ENCODE measurements at places on chromosomes 2 and 18.

DNA sequence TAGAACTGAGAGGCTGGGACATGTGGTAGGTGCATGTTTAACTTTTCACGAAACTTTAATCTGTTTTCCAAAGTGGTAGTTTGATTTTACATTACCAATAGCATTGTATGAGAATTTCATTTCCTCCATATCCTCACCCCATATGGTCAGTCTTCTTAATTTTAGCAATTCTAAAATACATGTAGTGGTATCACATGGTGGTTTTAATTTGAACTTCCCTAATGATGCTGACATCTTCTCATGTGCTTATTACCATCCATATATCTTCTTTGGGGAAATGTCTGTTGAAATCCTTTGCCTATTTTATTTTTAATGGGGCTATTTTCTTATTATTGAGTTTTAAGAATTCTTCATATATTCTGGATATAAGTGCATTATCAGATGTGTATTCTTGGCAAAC, 89.3 kb downstream of the BCL2L11 start:
- no peak for DNase-seq

GRCh38 chr2:203796248-203797010, 71.1 kb upstream of the CTLA4 start:
- no peak for DNase-seq

GRCh38 chr2:231069379-231070054, 12.8 kb downstream of the PSMD1 start:
- DNase-seq: no peak

DNA sequence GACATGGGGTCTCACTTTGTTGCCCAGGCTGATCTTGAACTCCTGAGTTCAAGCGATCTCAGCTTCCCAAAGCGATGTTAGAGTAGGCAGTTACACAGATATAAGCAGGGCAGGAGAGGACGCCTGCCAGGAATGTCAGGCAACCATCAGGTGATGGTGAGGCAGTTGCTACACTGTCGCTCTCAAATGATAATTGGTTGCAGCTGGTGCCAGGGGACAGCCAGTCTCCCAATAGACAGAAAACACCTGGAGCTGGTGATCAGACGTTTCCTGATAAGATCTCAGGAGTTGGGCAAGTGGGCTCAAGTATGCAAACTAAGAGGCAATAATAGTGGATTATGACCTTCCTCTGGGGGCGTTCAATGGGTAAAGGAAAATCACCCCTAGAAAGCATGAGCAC, 163.1 kb upstream of the RGPD4 start:
- DNase-seq: no peak

- no peak for DNase-seq
These were observed 536 bp downstream of the PDE1A start for GRCh38 chr2:182426082-182426917.

DNA sequence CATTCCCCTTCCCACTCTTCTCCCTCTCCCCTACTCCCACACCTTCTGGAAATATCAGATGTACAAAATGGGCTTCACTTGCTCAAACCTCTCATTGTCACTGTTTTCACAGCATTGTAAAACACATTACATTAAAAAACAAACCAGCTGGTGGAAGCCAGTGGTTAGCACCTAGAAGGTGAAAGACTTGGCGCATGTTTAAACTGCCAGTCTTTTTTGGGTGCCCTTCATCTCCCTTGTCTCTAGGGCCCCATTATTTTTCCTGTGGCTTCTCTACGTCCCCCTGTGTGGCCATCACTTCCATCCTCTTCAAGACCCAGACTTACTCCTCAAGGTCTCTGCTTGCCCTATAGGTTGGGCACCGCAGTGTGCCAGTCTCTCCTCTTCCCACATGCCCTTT, 34.9 kb downstream of the MGAT5 start:
- DNase-seq: no peak

- DNase-seq: no peak
These were observed 45.5 kb upstream of the LRRTM4 start for GRCh38 chr2:77567723-77568122.

DNA sequence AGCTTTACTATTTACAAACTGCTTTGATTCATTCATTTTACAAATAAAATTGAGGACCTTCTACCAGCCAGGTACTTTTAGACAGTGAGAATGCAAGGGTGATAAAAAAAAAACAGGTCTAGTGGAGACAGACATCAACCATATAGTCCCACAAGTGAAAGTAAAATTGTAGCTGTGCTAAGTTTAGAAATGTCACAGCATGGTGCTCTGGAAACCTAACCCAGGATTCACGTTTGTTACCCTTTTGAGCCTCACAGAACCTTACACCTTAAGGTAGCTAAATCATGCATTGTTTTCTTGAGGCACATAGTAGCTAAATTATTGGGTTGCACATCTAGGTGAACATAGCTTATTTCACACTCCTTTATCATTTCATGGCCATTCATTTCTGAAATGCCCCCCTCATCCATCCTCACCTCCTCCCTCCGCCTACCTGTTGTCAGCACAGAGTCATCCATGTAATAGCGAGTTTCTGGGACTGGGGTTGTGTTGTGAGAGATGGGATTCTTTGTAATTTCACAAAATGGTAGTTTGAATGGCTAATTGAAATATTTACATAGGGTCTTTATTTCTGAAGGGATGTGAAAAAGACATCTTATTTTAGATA, 7.1 kb downstream of the MTA3 start:
- DNase-seq: no peak

GRCh38 chr2:136332436-136333095, 214.6 kb upstream of the CXCR4 start:
- no peak for DNase-seq

- peak; percentile 55 for DNase-seq
These were observed 12.3 kb downstream of the EN1 start for GRCh38 chr2:118834901-118835745.

DNA sequence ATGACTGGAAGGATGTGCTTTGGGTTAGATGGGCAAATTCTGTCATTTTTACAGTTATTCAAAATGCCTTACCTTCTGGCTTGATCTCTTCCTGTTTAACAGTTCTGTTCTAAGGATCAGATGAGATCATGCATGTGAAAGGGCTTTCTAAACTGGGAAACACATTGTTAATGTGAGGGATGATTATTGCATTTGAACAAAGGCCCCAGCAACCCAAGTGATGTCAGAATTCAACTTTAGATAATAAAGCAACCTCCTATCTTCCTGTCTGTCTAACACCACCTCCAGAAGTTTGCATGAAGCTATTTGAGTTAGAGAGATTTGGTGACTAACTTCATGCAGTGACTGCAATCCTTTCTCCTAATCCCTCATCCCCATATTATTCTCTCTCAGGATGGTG, 77.8 kb upstream of the B3GNT2 start:
- no peak for DNase-seq

GRCh38 chr2:241197947-241198346, 9.5 kb downstream of the ANO7 start:
- DNase-seq: no peak

DNA sequence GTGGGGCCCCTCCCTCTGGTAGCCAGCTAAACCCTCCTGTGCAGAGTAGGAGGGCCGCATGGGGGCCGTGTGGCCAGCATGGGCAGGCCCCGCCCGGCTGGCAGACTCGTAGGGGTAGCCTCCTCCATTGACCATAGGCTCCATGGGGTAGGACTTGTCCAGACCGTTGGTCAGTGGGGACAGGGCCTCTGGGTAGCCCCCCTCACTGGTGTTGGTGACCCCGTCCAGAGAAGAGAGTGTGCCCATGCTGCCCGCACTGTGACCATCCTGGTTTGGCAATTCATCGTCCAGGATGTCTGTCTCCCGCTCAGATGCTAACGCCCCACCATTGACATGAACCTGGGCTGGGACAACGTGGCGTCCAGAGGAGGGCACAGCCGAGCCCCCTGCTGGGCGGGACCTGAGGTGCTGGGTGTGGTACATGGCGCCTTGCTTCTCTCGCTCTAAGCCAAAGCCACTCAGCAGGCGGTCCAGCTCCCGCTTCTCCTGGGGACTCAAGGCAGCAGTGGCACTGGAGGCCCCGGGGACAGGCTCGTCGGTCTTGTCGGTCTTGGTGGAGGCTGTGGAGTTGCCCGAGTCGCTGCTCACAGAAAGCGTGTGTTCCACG, 154.3 kb downstream of the TNS1 start:
- DNase-seq: no peak

DNA sequence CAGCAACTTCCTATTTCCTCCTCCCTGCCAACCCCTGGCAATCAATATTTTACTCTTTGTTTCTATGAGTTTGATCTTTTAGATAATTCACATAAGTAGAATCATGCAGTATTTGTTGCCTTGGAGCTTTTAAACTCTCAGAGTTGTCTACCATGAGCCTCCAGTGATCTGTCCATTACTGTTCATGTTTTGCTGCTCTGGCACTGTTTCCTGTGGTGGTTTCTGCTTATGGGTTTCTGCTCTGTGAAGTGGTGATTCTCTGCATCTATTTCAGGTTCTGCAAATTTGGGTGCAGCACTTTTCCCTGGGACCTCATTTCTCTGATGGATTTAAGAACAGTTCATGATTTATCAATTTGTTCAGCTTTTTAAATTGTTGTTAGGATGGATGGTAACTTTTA, 908.1 kb upstream of the FANCL start:
- DNase-seq: no peak

DNA sequence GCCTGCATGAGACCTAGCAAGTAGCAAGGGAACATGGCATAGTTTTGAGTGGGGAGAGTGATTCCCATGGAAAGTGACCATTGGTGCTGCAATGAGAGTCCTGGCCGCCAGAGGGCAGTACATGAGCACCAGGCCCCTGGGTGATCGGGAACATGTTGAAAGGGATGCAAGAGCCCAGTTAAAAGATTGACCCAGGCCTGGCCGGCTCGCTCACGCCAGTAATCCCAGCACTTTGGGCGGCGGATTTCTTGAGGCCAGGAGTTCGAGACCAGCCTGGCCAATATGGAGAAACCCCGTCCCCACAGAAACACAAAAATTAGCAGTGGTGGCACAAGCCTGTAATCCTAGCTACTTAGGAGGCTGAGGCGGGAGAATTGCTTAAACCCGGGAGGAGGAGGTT, 22.2 kb downstream of the FAP start:
- peak; percentile 85 for DNase-seq

- DNase-seq: no peak
These were observed 308.2 kb downstream of the FBXO15 start for GRCh38 chr18:73839441-73839840.

DNA sequence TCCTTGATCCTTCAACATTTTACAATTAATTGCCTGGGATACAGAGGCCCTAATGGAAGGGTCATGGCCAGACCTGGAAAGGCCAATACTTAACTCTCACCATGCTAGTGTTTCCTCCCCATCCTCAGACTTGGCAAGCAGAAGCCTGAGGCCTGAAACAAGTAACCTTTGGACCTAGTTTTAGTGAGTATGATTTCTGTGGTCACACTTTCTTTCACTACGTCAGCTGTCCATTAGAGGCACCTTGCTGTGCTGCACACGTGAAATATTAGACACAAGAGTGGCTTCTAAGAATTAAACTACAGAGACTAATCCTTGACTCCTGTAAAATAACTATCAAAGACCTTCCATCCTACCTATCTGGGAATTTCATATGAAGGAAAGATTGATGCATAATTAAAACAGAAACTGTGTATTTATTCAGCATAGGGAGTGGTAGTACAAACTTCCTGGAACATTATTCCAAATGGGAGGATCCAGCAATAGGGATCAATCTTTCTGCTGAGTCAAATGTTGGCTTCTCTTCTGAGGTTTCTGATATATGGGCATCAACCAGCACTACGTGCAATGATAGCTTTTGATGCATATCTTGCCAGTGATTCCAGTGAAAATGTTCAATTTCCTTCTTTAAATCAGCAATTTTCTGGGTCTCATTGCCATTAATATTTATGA, 249.7 kb downstream of the IKZF2 start:
- no peak for DNase-seq

DNA sequence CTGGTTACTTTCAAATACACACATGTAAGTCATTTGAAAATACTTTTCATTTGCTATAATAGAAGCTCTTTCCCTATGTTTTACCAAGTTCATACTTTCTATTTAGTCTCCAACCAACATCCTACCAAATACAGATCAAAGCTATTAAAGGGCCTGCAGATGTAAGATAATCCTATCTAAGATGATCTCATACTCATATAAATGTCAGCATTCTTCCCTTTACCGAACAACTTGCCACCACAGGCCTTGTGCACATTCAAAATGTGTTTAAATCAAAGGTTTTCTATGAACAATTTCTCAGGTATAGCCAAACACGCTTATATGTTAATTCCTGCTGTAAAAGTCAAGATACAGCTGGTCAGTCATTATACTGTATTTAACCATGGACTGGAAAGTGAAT, 23.3 kb downstream of the KCTD18 start:
- DNase-seq: no peak

GRCh38 chr2:10366601-10367270, 64.0 kb downstream of the HPCAL1 start:
- no peak for DNase-seq

DNA sequence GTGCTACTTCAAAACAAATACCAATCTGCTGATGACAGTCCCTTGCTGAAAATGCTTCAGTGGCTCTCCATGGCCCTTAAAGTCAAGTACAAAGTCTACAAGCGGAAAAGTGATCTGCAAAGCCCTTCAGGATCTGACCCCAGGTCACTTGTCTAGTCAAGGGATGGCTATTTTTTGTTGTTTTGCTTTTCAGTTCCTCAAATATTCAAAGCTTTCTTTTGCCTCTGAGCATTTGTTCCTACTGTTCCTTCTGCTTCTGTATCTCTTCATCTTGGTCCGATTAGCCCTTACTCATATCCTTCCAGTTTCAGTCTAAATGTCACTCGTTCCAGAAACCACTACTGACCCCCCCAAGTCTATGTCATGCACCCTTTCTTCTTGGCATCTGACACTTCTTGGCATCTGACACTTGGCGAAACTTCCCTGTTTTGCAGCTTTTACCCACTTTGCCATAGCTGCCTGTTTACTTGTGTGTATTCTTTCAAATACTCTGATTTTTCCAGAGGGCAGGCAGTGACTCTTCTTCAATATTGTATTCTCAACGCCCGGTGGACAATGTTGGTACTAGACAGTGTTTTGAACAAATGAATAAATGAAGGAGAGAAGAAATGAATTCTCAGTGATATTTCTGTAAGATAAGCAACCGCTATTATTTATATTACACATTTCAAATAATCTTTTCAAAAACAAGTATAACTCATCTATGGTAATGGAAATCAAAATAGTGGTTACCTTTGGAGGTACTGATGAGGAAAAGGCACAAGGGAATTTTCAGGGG, 175.9 kb upstream of the FN1 start:
- DNase-seq: no peak

DNA sequence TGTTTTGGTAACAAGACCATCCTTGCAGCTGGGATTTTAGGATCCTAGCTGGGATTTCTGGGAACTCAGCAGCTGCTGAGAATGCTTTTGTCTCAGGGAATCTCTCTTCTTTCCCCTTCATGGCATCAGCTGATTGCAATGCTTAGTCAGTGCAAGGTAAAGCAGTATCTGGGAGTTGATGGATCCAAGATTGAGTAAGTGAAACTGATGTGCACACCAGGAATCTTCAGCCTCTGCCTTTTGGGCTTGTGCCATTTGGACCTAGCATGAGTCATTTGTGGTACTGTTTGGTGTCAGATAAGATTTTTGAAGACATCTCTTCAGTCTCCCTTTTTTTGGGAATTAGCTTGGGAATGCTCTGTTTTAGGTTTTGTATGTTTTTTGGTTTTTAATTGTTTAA, 363.3 kb upstream of the TFPI start:
- no peak for DNase-seq

- no peak for DNase-seq
These were observed 318.5 kb downstream of the HRH4 start for GRCh38 chr18:24778810-24779418.
